ENCODE measurements at places on chromosomes 4 and X.

DNA sequence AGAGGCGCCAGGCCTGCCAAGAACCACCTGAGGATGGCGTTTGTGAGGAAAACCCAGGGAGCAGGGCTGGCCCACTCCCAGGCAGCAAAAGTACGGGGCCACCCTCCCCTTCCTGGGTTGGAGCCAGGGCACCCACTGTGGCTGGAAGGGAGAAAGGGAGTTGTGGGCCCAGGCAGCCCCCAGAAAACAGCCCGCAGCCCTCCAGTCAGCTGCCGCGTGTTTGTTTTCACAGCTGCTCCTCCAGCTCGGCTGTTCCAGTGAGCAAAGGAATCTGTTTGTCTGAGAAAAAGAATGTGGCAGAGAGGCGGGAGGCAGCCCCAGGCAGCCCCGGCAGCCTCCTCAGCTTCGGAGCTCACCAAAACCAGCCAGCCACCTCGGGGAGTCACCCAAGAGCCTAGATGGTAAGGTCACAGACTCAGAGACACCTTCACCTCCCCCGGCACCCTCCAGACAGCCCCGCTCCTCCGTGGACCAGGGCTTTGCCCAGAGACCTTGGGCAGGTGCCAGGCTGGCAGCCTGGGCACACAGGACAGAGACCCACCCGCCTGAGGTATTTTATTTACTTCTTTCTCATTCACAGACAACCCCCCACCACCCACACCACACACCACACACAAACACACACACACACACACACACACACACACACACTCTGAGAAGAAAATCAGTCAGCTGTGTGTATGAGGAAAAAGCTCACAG, 338.1 kb downstream of the BCOR start:
- no peaks in the 10 kb centered on the region for H3K4me1 ChIP-seq
- no peaks in the 10 kb centered on the region for H3K36me3 ChIP-seq
- no peak overlapping the region for H3K4me3 ChIP-seq

GRCh38 chr4:121877041-121877773, 6.9 kb upstream of the BBS7 start:
- no peak overlapping the region for H3K27ac ChIP-seq
- no peak for DNase-seq
- H3K4me3 ChIP-seq, result no peak overlapping the region
- H3K4me1 ChIP-seq, result no peaks in the 10 kb centered on the region

DNA sequence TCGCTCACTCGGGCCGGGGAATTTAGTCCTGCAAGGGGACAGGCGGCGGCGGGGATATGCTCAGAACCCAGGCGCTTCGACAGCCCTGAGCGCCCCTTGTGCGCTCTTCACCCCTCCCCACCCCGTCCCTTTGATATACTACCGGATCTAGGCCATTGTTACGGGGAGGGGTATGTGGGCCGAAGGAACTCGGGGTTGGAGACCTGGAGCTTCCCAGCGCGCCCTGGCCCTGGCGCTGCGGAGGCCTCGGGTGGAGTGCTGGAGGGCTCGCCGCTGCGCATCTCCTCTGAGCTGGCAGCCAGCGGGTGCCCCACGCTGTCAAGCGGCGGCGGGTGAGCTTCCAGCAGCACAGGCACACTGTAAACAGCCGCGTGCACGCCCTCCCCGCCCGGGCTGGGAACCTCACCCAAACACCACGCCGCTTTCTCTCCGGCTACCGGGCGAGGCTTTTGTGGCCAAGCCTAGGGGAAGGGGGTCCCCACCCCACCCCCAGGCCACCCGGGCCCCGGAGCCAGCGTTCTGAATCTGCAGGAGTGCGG, 54.5 kb upstream of the BCOR start:
- DNase-seq, result peak; percentile 78
- peak overlapping the region; percentile 69 for H3K4me3 ChIP-seq
- H3K27ac ChIP-seq, result no peak overlapping the region
- H3K27me3 ChIP-seq, result peaks cover 58% of the 10 kb centered on the region

GRCh38 chr4:168884251-168885124, 125.6 kb downstream of the CBR4 start:
- no peaks in the 10 kb centered on the region for H3K27me3 ChIP-seq
- DNase-seq, result no peak
- H3K27ac ChIP-seq, result no peak overlapping the region

GRCh38 chr4:3241898-3242524, 6.9 kb upstream of the MSANTD1 start:
- no peak overlapping the region for H3K27ac ChIP-seq
- no peaks in the 10 kb centered on the region for H3K27me3 ChIP-seq

GRCh38 chrX:145821291-145821897, 3.8 kb downstream of the SLITRK2 start:
- no peaks in the 10 kb centered on the region for H3K27me3 ChIP-seq
- no peaks in the 10 kb centered on the region for H3K4me1 ChIP-seq
- H3K36me3 ChIP-seq, result no peaks in the 10 kb centered on the region
- no peak overlapping the region for H3K4me3 ChIP-seq
- peak; percentile 91 for DNase-seq

GRCh38 chr4:8739317-8739716, 132.3 kb downstream of the HMX1 start:
- no peak for DNase-seq
- H3K27ac ChIP-seq, result no peak overlapping the region
- no peaks in the 10 kb centered on the region for H3K36me3 ChIP-seq
- H3K4me3 ChIP-seq, result no peak overlapping the region
- H3K27me3 ChIP-seq, result no peaks in the 10 kb centered on the region
- no peaks in the 10 kb centered on the region for H3K4me1 ChIP-seq

DNA sequence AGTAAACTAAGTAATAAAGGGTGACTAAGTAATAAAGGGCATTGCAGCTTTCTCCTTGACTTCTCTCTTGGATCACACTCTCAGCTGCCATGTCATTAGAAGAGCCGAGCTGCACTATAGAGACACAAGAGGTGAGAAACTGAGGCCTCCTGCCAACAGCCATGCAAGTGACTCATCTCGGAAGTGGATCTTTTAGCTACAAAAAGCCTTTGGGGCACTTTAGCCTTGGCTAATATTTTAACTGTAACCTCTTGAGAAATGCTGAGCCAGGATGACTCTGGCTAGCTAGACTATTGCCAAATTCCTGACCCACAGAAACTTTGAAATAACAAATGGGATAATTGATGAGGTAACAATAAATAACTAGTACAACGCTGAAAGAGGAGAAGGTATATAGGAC, 1.5 kb upstream of the NEIL3 start:
- H3K4me1 ChIP-seq, result no peaks in the 10 kb centered on the region
- H3K27me3 ChIP-seq, result no peaks in the 10 kb centered on the region
- no peak for DNase-seq
- H3K4me3 ChIP-seq, result no peak overlapping the region

DNA sequence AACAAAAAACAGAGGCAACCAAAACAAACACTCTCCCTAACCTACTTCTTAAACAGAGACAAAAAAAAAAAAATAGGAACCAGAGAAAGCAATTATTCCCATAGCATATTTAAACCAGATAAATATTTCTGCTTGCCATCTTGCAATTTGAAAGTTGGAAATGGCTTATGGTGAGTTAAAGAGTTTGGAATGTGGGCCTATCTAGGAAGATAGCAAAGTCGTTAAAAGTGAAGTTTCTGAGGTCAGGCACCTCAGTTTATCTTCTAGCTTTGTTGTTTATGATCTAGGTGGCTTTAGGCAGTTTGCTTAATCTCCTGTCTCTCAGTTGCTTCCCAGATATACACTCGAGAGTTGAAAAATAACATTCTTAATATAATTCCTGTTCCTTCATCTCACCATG, 284.2 kb downstream of the KCNIP4 start:
- H3K4me1 ChIP-seq, result no peaks in the 10 kb centered on the region
- H3K36me3 ChIP-seq, result no peaks in the 10 kb centered on the region
- H3K4me3 ChIP-seq, result no peak overlapping the region

DNA sequence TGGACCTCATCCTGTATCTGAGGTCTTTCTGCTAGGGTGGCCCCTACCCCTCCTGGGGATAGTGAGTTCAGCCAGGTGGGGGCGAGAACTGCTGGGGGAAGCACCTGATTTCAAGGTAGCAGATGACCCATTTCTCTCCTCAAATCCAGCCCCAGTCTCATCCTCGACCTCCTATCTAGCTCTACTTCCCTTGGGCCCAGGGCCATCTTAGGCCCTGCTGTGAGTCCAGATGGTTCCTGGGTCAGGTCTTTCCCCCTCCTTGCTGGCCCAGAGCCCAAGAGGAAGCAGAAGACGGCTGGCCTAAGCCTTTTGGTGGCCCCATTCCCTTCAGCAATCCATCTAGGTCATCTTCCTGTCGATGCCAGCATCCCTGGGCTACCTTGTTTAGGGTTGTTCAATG, 3.3 kb downstream of the CDK16 start:
- no peaks in the 10 kb centered on the region for H3K4me1 ChIP-seq
- H3K4me3 ChIP-seq, result no peak overlapping the region
- DNase-seq, result no peak
- H3K36me3 ChIP-seq, result peaks cover 35% of the 10 kb centered on the region
- no peaks in the 10 kb centered on the region for H3K27me3 ChIP-seq

- H3K27me3 ChIP-seq, result no peaks in the 10 kb centered on the region
- no peak overlapping the region for H3K27ac ChIP-seq
- no peaks in the 10 kb centered on the region for H3K36me3 ChIP-seq
- H3K4me3 ChIP-seq, result no peak overlapping the region
- H3K4me1 ChIP-seq, result no peaks in the 10 kb centered on the region
These were observed 214.4 kb upstream of the ARSJ start for GRCh38 chr4:114193624-114194399.
